H54 (cell line): ENCODE measurements at places on chromosomes 1 and 21.

GRCh38 chr1:119732465-119733168, 20.9 kb downstream of the PHGDH start:
- no peak for DNase-seq

GRCh38 chr1:217734973-217735372, 103.8 kb downstream of the SPATA17 start:
- no peak for DNase-seq

- DNase-seq: no peak
Measured at GRCh38 chr21:29689753-29690152, 250.0 kb downstream of the GRIK1 start.

DNA sequence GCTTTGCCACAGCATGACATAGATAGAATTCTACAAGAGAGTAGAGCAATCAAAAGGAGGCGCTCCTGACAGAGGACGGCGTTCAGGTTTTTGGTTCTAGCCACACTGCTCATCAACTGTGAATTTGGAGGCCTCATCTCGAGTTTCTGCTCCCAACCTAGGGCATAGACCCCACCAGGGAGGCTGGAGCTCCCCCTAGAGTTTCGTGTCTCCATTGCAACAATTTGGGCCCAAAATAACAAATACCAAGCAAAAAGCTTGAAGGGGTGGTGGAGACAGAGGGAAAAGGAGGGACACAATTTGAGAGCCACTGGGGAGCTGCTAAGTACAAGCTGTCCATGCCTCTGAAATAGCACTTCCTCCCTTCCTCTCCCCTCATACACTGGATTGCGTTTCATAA, 297.0 kb downstream of the GPATCH2 start:
- DNase-seq: peak; percentile 23

- no peak for DNase-seq
Measured at GRCh38 chr1:42211224-42211623, 46.7 kb upstream of the GUCA2A start.

DNA sequence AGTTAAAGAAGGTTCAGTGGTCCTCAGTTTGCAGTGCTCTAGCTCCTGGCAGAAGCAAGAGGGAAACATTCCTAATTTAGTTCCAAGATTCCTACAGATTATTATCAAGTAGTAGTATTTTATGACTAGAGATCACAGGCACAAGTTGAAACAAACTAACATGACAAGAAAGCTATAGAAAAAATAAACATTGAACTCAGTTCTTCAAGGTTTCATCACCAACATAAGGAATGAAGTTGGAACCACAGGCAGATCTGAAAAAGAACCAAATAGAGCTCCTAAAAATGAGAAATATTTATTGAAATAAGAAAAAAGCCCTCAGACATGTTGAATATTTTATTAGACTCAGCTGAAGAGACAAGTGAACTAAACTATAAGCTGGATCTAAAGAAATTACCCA, 40.6 kb downstream of the PDC start:
- no peak for DNase-seq

- no peak for DNase-seq
Measured at GRCh38 chr1:64683419-64683818, 61.5 kb upstream of the RAVER2 start.

DNA sequence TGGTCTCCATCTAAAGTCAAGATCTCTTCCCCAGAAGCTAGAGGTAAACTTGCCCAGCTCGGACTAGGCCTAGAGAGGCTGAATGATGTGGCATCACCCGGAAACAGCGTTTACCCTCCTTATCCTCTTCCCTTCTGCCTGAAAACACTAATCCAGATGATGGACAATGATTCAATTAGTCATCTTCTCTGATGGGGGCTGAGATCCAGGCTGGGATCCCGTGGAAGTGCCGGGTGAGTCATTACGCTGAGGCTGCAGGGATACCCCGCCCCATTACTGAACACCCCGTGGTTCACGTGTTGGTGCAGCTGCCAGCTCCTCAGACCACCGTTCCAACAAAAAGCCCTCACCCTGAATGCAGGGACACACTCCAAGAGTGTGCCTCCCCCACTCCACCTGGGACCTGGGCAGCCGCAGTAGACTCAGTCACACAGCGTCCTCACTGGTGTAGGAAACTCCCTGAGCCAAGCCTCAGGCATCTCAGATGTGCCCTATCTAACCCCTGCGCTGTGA, 2.0 kb downstream of the S100A6 start:
- DNase-seq: peak; percentile 91

- no peak for DNase-seq
Measured at GRCh38 chr1:186864296-186864695, 35.5 kb downstream of the PLA2G4A start.

GRCh38 chr1:231731268-231731667, 104.7 kb downstream of the DISC1 start:
- no peak for DNase-seq

DNA sequence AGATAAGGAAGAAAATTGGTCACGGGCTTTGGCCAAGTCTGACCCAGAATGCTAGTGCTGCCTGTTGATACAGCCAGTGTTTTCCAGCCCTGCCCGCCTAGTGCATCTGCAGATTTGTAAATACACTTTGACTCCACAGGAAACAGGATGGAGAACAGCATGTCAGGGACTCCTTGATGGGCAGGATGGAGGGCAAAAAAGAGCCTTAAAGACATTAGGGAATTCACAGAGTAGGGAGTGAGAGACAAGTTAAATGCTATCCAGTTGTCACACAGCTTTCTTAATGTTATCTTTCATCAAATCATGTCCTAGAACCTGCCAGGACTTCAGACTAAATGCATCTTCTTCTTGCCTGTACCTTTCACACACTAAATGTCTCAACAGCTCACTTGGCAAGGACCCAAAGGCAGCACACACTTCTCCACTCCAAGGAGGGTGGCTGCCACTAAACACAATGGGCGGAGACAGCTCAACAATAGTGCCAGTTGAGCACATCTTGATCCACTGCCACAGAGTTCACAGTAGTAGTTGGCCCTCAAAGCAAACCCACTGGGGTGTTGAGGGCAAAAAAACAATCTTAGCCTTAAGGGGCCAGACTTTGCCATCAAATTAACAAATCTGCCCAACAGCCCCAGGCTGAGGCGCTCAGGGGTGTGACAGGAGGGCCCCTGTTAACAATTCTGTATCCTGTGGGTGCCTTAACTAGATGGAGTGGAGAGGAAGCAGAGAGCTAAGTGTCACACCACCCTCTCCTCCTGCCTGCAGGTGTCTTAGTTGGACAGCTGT, 2.7 kb downstream of the HIVEP3 start:
- no peak for DNase-seq

- no peak for DNase-seq
Measured at GRCh38 chr1:11031624-11032262, 15.3 kb downstream of the MASP2 start.

DNA sequence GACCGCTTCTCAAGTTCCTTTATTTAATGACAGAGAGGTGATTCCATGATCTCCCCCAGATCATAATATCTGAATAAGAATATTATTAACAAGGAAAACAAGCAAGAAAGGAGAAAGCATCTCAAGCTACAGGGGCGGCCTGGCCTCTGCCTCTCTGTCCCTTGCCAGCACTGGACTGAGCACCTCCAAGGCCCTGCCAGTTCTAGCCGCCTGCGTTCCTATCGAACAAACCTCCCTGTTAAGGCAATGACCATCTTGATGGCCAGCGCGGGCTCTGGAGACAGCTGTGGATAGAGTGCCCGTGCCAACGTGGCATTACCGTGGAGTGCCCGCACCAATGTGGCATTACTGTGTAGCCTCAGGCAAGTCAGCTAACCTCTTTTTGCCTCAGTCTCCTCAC, 84.8 kb downstream of the NPHP4 start:
- DNase-seq: no peak

GRCh38 chr1:218249338-218250140, 35.6 kb upstream of the RRP15 start:
- DNase-seq: no peak

- no peak for DNase-seq
Measured at GRCh38 chr1:221851336-221851735, 109.4 kb upstream of the DUSP10 start.

DNA sequence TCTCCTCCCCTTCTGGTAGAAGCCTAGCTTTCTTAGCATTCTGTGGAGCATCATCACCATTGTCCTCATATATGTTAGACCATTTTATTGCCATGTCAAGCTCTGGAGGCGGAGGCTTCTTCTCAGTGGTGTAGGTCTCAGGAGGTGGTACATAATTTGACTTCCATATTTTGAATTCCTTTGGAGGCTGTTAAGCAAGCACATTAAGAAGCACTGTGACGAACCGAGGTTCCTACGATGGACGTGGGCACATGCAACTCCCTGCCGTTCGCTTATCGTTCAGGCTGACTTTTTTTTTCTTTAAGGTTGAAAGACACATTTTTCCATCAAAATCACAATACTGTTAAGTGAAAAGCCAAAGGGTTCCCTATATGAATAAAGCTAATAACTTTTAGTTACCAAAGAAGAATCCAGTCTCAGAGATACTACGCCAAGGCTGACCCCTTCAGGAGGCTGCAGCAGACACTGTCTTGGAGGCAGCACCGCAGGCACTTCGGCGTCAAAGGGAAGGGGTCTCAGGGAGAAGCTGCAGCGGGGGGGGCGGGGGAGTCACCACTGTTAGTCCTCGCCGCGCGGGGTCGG, 835 bp downstream of the C1orf52 start:
- no peak for DNase-seq

DNA sequence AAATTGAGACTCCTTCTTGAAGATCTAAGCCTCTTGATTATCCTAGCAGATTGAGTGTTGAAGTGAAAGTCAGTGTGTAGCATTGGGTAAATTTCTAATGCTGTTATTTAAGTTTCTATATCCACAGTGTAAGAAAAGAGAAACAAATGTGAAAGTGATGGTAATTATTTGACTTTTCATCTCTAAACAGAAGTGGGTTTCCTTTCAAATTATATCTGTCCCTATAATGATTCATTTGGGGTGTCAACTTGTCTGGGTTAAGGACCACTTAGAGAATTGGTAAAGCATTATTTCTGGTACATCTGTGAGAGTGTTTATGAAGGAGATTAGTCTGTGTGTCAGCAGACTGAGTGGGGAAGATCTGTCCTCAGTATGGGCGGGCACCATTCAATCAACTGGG, 133.0 kb upstream of the HMCN1 start:
- no peak for DNase-seq

- no peak for DNase-seq
Measured at GRCh38 chr1:175808999-175809398, 65.6 kb upstream of the TNR start.

- no peak for DNase-seq
Measured at GRCh38 chr1:4033129-4033676, 133.1 kb upstream of the C1orf174 start.

- DNase-seq: peak; percentile 9
Measured at GRCh38 chr1:99737016-99737415, 29.4 kb downstream of the FRRS1 start.

DNA sequence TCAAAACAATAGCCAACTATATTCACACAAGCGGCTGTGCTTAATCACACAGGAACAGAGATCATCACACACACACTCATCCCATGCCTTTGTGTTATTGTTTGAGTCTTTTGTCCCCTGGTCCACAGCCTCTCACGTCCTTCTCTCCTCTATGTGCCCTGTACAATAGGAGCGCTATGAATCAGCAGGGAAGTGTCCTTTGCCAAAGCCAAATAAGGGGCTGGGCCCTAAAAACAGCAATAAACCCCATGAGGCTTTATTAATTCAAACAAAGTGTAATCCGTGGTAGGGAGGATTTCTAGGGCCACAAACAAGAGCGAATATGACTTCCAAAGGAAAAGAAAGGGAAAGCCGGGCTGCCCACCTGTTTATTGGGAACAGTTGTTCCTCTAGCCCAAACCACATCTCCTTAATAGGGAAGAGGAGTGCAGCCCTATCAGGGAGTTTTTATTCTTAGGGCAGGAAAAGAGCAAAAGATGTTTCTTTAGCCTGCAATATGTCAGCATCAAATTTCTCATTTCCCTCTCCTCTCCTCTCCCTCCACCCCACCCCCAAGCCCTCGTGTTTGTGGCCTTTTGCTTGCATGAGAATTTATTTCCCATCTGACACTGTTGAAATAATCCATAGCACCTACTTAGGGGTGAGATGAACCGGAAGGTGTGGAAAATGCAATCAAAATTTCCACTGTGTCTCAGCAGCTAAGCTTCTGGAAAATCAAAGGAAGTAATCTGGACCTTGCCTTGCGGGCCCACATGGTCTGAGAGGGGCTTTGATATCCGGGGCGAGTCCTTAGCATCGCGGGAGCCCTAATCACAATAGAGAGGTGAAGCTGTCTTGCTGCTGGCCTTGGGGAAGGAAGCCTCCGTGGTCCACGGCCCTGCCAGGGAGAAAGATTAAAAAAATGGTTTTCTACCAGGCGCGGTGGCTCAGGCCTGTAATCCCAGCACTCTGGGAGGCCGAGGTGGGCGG, 45.3 kb upstream of the ITPKB start:
- DNase-seq: no peak

GRCh38 chr1:173405834-173406233, 71.3 kb upstream of the PRDX6 start:
- peak; percentile 30 for DNase-seq

GRCh38 chr1:77370161-77370560, 88.3 kb downstream of the AK5 start:
- no peak for DNase-seq
